H9 (cell line): ENCODE measurements at places on chromosomes 6 and 20.

DNA sequence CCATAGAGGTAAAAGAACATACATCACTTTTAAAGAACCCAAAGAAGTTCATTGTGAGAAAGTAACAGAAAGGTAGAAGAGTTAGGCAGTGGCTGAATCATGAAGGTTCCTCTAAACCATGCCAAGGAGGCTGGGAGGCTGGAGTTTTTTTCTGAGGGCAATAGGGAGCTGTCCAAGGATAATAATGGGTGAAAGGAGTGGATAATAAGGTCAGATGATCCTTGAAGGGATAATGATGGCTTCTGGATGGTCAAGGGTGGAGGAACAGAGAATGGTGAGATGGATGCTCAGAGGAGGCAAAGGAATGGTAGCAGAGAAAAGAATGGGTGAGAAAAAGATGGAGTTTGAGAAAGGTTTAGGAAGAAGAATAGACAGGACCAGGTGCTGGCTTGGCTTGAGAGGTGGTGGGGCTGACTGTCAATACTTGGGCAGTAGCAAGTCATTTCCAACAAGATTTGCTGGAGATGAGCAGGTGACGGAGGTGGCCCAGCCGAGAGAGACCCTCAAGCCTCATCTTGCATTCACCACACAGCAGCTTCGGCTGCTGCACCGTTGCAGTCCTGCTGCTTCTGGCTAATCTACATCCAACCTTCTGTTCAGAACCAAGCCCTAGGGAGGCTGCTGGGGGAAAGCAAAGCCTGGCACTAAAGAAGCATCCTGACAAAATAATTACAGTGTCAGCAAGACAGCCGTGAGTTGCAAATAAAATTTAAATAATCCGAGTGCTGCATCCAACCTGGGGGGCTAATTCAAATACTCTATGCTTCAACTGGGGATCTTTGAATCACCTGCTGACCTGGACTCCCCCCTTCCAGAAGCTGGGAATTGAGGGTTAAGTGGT lies 131.2 kb upstream of the KCNG1 start:
- no peak for DNase-seq

DNA sequence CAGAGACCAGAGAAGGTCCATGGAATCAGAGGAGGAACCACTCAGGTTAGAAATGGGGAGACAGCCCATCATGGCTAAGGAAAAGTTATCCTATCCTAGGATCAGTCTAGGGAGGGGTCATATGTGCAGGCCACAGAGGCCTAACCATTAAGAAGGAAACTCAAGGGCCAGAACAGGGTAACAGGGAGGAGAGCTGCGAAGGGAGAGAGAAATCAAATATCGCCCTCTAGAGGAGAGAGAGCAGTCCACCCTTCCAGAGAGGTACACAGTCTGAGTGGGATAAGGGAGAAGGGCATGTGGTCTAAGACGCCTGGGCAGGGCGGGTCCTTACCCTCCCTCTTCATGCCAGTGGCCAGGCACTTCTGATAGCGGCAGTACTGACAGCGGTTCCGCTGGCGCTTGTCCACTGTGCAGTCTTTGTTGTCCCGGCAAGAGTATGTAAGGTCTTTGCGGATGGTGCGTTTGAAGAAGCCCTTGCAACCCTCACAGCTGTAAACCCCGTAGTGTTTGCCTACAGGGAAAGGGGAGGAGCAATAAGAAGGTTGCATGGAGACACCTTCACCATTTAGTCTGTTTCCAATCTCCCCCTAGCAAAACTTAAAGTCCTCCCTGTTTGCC lies 2.9 kb downstream of the RXRB start:
- DNase-seq = peak; percentile 72

DNA sequence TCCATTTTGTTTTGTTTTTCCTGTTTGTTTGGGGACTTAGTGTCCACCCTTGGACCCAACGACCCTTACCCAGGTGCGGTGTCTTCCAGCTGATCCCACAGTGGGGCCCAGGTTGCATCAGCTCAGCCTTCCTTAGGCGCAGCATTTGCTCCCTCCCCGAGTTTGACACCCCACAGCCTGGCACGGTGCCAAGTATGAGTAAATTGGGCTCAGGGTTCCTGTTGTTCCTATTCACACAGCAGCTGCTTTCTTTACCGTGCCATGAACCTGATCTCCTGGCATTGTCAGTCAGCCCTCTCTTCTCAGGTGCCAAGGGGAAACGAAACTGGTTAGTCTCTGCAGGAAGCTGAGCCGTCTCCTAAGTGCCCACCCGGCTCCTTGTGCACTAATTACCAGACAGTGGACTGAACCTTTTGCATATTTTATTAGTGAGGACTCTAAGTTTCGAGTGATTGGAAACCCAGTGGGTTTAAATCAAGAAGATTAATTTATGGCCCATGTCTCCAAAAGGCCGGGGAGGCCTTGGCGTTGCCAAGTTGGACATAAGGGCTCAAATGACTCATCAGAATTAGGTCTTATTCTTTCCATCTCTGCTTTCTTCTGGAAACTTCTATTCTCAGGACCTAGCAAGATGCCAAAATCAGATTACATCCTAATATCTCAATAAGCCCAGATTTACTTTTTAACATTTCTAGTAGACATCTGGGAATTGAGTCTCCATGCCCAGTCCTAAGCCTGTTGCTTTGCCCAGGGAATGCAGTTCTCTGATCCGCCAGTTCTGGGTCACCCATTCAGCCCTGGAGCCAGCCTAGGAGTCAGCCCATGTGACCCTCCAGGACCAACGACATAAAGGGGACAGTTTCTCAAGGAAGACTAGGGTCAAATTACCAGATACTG lies 68.8 kb downstream of the TSHZ2 start:
- DNase-seq = no peak

- DNase-seq = peak; percentile 88
Measured at GRCh38 chr20:23050847-23051627, 1.6 kb upstream of the THBD start.

DNA sequence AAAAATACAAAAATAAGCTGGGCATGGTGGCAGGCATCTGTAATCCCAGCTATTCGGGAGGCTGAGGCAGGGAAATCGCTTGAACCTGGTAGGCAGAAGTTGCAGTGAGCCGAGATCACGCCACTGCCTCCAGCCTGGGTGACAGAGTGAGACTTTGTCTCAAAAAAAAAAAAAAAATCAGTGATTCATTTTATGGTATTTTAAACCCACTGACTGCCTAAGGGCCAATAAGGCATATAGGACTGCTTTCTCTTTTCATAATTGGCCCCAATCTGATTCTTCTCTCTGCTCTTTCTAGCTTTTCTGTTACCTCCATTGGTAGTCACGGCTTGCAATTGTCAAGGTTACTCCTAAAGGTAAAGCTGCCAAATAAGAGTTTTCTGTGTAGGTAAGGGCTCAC lies 60.2 kb upstream of the ADGRF1 start:
- no peak for DNase-seq

- no peak for DNase-seq
Measured at GRCh38 chr6:5011346-5011745, 7.5 kb upstream of the RPP40 start.

DNA sequence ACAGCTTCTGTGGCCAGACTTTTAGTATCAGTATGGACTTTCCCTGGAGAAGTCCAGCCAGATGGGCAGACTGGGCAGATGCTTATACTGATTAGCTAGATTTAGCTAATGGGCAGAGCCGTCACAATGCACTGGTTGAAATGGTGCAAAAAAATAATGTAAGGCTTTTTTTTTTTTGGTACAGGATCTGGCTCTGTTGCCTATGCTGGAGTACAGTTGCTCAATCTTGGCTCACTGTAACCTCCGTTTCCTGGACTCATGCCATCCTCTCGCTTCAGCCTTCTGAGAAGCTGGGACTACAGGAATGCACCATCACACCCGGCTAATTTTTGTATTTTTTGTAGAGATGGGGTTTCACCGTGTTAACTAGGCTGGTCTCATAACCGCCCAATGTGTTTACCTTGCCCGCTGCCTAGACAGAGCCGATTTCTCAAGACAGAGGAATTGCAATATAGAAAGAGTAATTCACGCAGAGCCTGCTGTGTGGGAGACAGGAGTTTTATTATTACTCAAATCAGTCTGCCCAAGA lies 16.4 kb upstream of the KIFC1 start:
- no peak for DNase-seq

- DNase-seq = no peak
Measured at GRCh38 chr20:41011551-41012067, 17.0 kb upstream of the TOP1 start.

GRCh38 chr20:21968486-21968885 lies 263.0 kb downstream of the PAX1 start:
- no peak for DNase-seq

- peak; percentile 13 for DNase-seq
Measured at GRCh38 chr6:169171016-169171415, 82.6 kb downstream of the THBS2 start.

GRCh38 chr6:6315660-6316059 lies 4.8 kb downstream of the F13A1 start:
- peak; percentile 57 for DNase-seq

GRCh38 chr20:41701588-41702348 lies 83.6 kb upstream of the CHD6 start:
- peak; percentile 49 for DNase-seq

GRCh38 chr6:31058128-31058894 lies 48.0 kb downstream of the MUC22 start:
- no peak for DNase-seq

DNA sequence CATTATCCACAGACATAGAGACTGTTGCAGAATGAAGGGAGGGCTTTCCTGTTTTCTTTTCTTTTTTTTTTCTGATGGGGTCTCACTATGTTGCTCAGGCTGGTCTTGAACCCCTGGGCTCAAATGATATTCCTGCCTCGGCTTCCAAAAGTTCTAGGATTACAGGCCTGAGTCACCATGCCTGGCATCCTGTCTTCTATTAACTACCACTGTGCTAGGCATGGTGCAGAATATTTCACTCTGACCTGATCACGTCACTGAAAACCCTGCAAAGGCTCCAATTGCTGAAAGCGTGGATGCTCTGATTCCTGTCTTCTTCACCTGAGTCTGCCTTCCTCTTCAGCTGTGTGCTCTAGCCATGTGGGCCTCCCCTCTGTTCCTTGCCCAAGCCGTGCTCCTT lies 8.5 kb upstream of the DNMT3B start:
- no peak for DNase-seq

- DNase-seq = no peak
Measured at GRCh38 chr20:19019734-19020364, 192.6 kb upstream of the SLC24A3 start.

DNA sequence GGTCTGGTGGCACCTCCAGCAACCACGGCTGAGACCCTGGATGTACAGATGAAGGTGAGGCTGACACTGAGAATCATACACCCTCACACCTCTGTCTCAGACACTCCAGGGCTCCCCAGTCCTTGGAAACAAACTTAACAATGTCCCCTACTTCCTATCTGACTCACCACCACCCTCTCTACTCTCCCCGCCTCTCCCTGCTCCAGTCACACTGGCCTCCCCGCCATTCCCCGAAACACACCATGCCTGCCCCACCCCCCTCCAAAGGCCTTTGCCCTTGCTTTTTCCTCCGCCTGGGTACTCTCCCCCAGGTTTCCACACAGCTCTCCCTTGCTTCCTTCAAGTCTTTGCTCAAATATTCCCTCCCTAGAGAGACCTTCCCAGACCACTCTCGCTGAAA lies 16.3 kb downstream of the BPI start:
- no peak for DNase-seq

DNA sequence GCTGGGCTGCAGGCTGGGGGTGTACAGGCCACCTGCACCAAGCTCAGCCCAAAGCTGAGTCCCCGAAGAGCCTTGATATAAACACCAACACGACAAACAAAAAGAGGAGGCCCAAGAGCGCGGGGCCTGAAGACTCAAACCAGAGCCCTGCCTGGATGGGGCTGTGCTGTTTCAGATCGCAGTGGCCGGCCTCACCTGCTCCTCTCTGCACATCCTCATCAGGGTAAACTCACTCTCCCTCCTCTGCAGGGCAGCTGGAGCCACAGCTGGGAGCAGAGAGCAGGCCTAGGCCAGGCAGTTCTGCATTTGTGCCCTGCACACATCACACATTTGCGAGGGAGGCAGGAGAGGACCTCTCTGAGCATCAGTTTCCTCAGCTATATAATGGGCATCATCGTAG lies 3.7 kb upstream of the RBM38 start:
- DNase-seq = no peak

GRCh38 chr6:372336-372911 lies 19.1 kb upstream of the IRF4 start:
- no peak for DNase-seq

DNA sequence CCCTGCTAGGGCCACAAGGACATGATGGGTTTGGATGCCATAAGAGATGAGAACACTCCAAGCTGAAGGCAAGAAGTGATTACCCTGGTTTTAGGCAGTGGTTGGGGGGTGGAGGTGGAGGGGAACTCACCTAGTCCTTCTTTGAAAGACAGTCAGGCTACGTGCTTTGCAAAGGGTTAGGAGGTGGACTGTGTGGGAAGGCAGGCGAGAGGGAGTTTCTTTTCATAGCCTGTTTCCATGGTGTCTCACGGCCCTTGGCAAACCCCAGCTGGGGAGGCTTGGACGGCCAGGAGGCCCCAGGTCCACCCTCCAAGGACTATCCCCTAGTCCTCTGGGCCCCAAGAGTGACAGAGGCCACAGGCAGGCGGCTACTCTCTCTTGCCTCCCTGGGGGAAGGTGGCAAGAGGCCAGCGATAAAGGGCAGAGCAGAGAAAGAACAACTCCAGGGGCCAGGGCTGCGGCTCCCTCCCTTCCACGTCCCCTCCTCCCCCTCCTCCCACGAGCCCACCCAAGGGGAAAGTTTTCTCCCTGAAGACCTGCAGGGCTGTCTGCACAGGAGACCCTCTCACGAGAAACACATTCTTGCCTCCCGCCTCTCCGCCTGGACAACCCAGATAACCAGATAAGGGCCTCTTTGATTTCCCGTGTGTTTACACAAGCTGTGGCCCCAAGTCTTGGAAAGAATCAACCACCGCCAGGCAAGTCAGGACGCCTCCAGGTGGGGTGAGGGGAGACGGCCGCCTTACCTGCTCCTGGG lies 74.4 kb downstream of the NOL4L start:
- peak; percentile 31 for DNase-seq

DNA sequence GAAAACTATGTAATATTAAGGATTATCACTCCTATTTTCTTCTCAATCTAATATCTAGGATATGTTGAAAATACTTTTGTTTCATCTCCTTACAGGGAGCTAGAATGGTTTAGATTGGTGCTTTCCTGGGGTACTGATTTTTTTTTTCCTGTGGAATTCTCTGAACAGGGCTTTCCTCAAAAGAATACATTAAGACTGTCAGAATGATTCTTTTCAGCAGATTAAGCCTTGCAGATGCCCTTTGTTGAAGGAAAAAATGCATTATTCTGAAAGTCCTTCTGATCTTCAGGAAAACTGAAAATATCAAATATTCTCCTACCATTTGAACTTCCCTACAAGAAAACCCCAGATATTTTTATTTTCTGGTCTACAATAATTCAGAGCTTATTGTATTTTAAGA lies 178.9 kb downstream of the SOX4 start:
- DNase-seq = no peak
